HT-29 (cell line): ENCODE measurements at places on chromosomes 1 and 21. TPM values are rescaled to one million over a fixed set of nuclear protein-coding genes. Genes with fewer than 3 reads are reported as not detected.

MTARC1 gene
- total RNA-seq: 6.8 and 11.0 TPM in 2 replicates

DNA sequence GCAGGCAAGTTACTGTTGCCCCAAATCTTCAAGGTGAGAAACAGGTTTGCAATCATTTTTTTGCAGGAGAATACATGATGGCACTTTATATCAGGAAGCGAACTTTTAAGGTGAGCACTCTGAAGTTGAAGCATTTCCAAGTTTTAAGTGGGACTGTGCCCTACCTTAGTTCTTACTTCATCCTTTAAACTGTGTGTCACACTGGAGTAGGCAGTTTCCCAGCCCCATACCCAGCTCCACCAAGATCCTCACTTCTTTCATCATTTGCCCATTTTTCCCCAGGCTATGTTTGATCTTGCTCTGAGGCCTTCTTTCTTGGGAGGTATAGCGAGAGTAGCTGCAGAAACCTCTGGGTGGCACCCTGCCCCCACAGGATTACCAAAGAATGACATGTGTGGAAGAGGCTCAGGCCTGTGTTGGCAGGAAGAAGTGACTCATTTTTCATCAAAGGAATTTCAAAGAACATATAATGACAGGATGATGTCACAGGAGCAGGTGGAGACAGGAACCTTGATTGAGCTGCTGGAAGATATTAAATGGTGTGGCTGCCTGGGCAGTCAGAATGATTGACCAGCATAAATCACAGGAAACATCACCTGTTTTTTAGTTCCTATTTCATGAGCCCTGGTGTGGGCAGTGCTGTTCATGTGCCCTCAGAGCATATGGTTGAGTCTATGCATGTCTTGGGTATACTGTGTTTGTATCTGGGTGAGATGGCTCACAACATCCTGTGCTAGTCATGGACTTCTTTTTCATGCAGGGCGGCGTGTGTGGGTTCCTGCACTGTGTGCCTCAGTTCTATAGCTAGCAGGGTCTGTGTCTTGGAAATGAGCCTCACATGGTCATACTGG lies 20.8 kb upstream of the MACF1 start:
- peak; percentile 90 for DNase-seq

- DNase-seq: no peak
These were observed 8.8 kb downstream of the LAMB3 start for GRCh38 chr1:209643285-209644020.

DNA sequence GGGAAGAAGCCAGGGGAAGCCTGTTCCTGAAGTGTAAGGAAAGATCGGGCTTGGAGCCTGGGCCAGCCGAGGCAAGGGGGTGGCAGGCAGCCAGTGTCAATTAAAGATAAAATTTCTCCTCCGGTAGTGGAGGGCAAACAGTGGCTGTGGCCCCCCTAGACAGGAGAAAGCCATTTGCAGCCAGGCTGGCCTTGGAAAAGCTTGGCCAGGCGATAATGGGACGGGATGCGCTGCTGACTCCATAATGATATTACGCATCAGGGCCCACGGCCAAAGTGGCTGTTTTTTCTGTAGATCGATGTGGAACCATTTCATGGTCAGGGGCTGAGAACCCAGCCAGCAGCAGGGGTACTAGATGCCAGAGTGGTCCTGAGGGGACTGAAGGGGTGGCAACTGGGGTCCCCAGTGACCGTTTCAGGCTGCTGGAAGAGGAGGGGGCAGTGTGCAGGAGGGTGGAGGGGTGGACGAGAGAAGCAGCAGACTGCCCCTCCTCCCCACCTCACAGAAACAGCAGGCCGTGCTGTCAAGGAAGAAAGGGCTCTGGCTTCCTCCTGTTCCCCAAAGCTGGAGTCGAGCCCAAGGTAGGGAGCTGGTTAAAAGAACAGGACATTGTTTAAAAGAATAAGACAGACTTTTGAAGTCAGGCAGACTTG lies 25.2 kb downstream of the KCNC4 start:
- no peak for DNase-seq

- DNase-seq: no peak
These were observed 142.5 kb downstream of the HS2ST1 start for GRCh38 chr1:87056974-87057373.

- DNase-seq: peak; percentile 69
These were observed 13.4 kb downstream of the OSCP1 start for GRCh38 chr1:36436821-36437220.

DNA sequence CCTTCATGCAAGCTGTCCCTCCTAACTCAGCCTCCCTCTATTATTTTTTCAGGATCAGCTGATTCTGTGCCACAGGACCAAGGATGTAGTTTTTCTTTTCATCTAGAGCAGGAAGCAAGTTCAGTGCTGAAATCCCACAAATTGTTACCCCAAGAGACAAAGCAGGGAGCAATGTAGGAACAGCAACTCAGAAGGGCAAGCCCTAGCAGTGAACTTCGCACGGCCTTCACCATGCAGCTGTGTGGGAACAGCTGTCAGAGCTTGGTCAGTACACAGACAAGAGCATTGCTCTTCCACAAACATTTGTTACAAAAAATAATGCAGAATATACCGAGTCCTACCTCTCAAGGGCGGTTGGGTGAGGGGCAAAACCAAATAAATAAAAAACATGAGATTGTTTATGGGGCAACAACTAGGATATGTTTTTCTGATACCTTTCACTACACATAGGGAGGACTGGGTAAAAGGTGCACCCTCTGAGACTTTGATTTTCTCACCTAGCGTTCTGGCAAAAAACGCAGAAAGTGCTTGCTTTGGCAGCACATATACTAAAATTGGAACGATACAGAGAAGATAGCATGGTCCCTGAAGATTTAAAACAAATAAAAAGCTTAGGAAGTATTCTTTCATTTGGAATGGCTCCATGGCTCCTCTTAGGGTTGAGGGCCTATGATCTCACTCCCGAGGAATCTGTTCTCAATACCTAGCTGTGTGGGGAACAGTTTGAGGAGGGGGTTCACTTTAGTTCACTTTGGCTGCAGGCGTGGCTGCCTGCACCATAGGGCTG lies 37.1 kb upstream of the ANGPTL7 start:
- no peak for DNase-seq

DNA sequence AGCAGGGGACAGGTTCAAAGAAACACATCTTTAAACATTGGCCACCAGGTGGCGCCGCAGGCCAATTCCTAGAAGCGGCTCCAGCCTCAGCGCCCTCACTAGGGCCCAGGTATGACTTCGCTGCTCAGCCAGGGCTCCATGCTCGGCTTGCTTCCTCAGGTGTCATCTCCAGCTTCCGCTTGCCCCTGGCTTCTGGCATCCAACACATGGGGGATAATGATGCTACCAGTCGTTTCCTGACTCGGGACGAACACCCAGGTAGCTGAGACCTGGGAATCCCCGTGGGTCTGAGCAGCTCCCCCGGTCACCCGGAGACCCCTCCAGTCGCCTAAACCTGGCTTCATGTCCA lies 8.5 kb upstream of the MEX3A start:
- peak; percentile 99 for DNase-seq

DNA sequence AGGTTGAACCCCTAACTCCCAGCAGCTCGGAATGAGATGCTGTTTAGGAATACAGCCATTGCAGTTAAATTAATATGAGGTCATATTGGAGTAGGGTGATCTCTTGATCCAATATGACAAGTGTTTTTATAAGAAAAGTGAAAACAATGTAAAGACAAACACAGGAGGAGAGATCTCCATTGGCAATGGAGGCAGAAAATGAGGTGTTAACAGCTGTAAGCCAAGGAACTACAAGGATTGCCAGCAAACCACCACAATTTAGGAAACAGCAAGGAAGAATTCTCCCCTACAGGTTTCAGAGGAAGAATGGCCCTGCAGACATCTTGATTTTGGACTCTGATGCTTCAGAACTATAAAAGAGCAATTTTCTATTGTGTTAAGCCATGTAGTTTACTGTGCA lies 774.3 kb downstream of the MRPL39 start:
- DNase-seq: no peak
